ENCODE measurements at places on chromosomes 7 and 10.

DNA sequence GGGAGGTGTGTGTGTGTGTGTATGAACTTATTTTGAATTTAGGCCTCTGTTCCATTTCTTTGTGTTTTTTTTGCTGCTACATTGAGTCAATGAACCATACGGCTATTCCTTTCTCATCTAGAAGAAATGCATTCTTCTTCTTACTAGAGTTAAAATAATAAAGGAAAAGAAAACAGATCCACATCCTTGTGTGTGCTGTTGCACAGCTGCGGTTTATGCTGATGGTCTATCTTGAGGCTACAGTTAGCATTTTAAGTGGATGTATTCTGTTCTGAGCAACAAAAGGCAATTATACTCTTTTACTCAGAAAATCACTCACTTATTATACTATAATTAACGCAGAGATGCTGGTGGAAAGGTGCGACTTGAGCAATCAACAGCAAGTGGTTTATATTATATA lies 615.0 kb upstream of the MBL2 start:
- no peak for DNase-seq

DNA sequence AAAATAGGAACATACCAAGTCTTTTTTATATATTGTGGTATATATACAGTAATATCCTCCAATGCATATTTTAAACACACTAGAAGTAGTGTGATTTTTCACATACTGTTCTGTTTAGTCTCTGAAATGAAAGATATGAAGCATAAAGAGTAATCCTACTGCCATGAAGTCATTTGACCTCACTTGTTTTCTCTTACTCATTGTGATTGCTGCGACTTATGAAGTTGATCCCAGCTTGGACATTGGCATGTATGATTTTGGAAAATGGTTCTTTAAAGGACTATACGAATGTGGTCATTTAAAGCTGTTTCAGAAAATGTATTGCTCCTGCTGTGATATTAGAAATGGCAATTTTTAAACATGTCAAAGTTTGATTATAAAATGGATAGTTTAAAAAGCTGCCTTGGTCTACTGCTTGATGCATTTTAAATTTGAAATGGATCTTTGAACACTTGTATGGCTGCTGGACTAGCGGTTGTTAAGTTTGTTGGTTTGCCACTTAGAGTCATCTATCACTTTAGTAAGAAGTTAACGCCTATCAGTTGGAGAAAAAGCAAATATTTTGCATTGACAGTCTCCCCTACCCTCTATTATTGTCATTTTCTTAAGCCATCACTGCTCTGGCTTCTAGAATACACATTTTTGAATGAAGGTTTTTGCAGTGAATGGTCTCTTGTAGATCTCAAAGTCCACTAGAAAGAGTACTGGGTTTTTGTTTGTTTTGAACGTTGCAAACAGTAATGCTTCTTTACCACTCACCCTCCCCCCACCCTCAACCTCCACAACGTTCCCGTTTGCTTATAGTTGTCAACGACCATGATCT lies 881 bp upstream of the PCGF5 start:
- no peak for DNase-seq

DNA sequence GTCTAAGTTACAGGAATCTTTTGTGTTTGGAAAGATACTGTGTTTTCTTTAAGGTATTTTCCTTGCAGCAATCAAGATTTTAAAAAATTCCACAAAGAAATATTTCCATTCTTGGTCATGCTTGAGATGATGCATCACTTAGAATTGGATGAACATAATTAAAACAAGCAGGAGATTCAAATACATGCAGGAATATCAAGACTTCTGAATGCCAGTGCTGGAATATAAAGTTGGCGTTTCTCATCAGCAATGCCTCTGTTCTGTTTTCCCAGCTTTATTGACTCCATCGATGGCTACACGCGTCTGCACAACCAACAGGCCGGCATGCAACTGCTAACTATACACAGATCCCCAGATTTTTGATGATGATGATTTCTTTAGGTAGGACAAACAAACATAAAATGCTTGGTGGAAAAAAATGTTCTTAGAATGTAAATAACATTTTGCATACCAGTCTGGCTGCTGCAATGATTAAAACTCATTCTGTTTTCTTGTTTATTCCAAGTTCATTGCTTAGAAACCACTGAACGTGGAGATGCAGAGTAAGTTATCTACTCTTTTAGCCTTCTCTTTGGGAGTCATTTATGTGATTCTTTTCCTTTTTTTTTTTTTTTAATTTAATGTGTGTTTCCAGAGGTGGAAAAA lies 91.3 kb upstream of the FAM171A1 start:
- no peak for DNase-seq

DNA sequence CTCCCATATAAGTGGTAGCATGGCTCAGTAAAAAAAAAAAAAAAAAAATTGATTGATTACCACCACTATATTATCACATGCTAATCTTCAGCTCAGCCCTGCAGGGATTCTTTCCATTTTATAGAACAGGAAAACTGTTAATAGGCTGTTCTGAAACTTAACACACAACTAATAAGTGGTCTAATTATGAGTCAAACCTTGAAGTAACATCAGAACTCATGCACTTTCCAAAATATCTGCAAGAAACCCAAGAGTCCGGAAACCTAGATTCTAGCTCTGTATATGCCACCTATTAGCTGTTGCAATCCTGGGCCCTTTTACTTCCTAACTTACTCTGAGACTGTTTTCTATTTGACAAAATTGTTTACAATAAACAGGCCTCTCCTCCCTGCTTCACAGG lies 23.9 kb downstream of the SEM1 start:
- DNase-seq: no peak

- no peak for DNase-seq
These were observed 209.3 kb downstream of the JAZF1 start for GRCh38 chr7:27971171-27971812.

DNA sequence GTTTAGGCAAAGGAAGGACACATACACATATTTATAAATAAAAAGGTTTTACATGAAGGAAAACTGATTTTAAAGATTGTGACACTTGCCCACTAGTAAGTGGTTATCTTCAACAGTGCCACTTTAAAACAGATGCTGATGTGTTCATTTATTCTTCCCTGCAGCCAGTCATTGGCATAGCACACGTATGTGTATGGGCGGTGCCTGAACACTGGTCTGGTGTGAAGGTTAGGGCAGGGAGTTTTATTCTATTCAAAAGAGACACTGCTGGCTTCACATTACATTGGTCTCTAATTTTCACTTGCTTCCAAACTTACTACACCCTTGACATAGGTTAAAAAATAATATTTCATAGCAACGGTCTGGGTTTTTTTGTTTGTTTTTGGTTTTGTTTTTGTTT lies 57.9 kb downstream of the NOD1 start:
- no peak for DNase-seq

- DNase-seq: no peak
These were observed 110.1 kb downstream of the CDK14 start for GRCh38 chr7:90706072-90706716.

DNA sequence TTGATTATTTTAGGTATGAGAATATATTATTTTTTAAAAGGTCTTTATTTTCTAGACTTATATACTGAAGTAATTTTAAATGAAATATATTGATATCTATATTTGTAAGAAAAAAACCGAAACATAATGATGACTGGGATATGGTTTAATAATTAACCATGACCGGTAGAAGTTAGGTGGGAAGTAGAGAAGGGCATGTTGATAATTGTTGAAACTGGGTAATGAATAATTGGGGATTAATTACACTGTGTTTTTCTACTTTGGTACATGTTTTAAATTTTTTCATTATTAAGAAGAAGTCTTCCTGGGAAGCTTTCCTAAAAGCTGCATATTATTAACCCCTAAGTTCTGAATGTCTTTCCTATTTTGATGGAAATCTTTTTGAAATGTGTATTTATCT lies 16.3 kb downstream of the TSPAN12 start:
- no peak for DNase-seq

GRCh38 chr10:77604063-77604462 lies 33.5 kb downstream of the KCNMA1 start:
- no peak for DNase-seq

- DNase-seq: no peak
These were observed 574.1 kb downstream of the GALNT17 start for GRCh38 chr7:71705901-71706596.

GRCh38 chr7:137235434-137235833 lies 108.1 kb downstream of the PTN start:
- DNase-seq: no peak

DNA sequence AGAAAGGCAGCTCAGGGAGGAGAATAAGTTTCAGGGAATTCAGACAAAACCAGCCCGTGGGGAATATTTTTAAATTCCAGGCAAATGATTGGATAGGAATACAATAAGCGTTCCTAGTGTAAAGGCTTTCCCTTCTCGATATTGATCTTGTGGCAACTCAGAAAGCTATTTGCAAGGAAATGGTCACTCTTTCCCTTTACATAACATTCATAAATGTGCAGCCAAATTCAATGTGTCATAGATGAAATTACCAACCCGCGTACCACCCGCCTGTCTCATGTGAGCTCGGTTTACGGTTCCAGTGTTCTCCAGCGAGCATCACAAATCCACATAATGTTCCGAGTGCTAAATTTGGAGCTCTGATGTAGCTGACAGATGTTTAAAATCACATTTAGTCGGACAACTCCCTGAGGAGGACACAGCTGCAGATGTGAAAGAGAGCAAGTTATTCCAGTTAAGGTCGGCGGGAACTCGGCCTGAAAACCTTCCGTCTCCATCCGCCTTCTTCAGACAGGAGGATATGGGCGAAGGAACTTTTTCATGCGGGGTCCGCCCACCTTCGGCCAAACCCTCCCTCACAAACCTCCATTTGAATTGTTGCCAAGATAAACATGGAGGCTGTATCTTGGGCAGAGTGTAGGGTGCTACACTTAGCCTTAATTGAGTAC lies 327.0 kb downstream of the RNLS start:
- DNase-seq: no peak

GRCh38 chr10:121099592-121099991 lies 248.4 kb downstream of the WDR11 start:
- DNase-seq: no peak

DNA sequence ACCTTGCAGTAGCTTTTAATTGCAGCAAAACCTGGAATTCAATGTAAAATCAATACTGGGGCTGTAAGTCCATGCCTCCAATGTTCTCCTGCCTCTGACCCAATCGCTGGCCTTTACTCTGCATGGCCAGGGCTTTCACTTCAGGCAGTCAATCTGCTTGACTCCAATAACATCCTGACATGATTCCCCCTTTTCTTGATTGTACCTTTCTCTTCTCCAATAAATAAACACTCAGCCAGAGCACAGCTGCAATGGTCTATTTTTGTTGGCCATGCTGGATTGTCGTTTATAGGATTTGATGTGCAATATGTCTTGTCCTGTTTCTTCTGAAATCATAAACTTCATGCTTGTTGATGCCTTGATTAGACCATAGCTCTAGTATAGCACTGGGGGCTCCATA lies 97.8 kb upstream of the COL1A2 start:
- no peak for DNase-seq

DNA sequence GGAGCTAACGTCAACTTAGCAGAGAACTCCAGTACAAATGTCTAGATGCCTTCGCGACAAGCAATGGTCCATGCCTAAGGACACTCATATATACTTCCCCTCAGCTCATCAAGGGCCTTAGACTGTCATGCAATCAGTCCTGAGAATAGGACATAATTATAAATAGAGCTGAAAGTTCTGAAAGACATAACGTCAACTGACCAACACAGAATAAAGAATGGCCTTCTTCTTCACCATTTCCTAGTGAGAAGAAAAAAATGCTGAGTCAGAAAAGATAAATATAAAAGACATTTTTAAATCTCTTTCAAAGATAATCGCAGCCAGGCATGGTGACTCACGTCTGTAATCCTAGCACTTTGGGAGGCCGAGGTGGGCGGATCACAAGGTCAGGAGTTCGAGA lies 83.2 kb downstream of the ARMH3 start:
- DNase-seq: no peak

DNA sequence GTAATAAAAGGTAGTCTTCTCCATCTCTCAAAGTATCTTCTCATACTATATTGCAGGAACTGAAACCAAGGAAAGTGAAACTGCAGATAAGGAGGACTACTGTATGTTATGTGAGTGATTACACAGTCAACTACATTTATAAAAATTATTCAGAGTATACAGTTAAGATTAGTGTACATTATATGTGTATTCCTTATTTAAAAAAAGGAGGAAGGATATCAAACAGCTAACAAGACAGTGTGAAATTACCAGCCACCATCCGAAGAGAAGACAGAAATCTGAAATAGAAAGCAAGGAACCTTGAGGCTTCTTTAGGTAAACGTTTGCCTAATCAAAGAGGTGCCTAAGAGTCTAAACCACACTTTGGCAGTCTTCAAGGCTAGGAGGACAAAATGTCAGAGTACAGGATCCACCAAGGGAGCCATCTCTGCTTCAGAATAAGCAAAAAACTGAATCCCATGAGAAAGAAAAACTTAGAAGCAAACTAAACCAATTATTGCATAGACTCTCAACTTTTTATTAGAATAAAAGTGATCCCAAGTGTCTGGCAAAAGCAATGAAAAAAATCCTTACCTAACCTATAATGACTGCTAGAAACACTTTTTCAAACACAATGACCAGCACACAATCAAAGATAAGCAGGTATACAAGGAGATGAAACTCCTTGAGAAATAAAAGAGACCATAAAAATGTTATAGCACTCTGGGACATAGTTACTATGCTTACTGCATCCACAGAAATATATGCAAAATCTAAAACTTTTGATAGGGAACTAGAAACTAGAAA lies 6.4 kb downstream of the USP6NL start:
- DNase-seq: no peak

DNA sequence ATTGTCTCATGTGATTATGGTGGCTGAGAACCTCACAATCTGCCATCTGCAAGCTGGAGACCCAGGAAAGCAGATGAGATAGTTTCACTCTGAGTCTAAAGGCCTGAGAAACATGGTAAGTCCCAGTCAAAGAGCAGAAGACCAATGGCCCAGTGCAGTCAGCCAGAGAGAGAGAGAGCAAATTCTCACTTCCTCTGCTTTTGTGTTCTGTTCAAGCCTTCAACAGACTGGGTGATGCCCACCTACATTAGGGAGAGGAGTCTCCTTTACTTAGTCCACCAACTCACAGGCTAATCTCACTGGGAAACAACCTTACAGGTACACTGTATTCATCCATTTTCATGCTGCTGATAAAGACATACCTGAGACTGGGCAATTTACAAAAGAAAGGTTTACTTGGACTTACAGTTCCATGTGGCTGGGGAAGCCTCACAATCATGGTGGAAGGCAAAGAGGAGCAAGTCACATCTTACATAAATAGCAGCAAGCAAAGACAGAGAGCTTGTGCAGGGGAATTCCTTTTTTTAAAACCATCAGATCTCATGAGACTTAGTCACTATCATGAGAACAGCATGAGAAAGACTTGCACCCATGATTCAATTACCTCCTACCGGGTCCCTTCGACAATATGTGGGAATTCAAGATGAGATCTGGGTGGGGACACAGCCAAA lies 4.7 kb upstream of the FRMPD2 start:
- no peak for DNase-seq

Measured in neuronal stem cell (in vitro differentiated cells).